ENCODE measurements at places on chromosomes 4 and X.

DNA sequence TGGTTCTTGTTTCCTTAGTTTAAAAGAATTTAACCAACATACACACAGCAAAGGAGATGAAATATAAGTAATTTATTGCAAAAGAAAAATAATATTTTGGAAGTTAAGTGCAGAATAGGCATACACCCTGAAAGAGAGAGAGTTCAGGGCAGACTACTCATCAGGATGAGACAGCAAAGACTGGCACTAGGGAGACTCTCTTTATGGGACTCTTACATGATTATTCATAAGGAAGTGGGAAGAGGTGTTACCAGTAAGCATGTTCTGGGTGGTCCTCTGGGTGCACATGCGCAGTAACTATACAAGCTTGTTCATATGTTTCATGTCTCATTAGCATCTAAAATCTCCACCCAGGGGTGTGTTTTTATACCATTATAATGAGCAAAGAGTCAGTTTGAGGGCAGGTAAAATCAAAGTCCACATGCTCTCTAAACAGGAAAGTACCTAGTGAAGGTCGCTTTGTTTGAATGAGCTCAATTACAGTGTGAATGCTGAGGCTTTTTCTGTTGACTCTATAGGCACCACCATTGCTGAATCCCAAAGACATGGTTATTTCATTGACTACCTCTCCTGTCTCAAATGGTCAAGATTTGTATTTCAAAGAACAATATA, 38.2 kb upstream of the PRDM5 start:
- no peak for DNase-seq

DNA sequence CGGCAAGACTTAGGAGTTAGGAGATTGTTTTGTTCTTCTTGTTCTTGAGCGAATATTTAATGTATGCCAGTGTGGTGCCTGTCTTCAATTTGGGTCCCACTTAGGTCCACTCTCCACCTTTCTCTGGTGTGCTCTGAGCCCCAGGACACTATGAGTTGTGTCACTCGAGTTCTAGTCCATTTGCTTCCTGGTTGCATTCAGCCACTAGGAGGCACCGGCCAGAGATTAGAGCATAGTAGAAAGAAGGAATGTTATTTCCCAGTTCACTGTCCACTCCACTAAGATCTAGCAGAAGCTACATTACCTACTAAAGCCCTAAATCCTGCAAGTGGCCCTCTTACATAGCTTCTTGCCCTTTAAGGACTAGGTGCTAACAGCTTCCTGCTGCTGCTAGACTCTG, 326.9 kb downstream of the NAF1 start:
- no peak for DNase-seq

DNA sequence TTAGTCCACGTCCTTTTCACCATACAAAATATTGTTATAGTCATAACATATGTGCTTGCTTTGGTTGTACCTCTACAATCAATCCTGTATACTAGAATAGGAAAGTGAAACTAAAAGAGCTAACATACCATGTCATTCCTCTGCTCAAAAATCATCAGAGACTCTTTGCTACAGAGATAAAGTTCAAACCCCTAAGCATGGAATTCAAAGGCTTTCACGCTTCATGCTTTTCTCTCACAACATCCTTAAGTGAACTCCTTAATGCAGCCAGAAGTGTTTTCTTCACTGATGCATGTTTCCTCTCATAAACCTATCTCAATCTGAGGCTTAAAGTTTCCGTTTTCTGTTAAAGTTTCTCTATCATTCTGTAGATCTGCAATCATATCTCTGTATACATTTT, 744.6 kb upstream of the IGFBP7 start:
- DNase-seq, result no peak

DNA sequence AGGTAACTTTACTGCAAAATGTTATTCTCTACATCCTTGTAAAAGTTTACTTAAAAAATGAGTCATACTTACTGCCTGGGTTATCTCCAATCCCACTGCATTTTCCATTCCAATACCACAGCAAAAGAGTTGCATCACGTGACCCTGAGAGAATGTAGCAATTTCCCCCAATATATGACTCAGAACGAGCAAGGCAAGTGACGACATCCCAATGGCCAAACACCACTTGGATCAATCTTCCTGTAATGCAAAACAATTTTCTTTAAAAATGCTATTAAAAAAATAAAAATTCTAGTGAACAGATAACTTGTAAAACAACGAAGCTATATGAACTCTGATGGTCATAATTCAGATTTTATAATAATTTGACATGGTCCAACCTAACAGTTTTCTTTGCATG, 224.3 kb downstream of the DCLK2 start:
- no peak for DNase-seq

DNA sequence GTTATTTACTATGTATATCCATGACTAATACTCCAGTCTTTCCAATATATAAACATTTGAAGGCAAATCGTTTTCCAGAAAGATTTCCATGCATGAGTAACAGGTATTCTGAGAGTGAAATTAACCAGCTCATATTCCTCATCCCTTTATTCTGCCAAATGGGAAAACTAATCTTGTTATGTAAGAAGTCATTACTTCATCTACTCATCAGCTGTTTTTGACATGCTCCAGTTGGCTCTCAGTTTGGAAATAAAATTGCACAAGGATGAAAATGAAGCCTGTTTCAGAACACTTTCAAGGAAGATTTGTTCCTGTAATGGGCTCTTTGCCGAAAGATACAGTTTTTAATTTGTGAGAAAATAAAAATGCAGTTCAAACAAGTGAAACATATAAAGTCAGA, 121.9 kb downstream of the KCTD8 start:
- DNase-seq, result no peak

DNA sequence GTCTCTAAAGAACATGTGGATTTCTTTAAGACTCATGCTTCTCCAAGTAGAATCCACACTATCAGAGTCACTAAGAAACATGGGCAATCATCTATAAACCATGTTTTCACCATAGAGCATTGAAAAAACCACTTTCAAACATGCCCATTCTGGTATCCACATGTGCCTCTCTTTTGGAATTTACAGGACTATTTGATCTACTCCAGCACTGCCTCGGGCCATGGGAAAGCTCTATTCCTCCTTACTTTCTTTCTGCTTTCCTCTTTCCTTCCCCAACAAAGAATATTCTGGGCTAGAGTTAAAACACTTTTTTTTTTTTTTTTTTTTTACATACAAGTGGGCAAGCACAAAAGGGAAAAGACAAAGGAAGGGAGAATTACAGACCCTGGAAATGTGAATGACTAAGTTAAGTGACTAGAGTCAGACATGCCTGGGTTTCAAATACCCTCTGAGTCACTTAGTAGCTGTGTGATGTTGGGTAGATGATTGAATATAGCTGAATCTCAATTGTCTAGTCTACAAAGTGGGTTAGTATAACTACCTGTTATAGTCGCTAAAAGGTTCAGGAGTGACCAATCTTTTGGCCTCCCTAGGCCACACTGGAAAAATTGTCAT, 847.7 kb upstream of the INTU start:
- DNase-seq, result no peak

- no peak for DNase-seq
Observed at GRCh38 chrX:73768160-73768559, 205.2 kb downstream of the CHIC1 start.

- no peak for DNase-seq
Observed at GRCh38 chr4:25575611-25576010, 80.0 kb upstream of the SLC34A2 start.

GRCh38 chr4:103091601-103092223, 7.9 kb downstream of the BDH2 start:
- no peak for DNase-seq

DNA sequence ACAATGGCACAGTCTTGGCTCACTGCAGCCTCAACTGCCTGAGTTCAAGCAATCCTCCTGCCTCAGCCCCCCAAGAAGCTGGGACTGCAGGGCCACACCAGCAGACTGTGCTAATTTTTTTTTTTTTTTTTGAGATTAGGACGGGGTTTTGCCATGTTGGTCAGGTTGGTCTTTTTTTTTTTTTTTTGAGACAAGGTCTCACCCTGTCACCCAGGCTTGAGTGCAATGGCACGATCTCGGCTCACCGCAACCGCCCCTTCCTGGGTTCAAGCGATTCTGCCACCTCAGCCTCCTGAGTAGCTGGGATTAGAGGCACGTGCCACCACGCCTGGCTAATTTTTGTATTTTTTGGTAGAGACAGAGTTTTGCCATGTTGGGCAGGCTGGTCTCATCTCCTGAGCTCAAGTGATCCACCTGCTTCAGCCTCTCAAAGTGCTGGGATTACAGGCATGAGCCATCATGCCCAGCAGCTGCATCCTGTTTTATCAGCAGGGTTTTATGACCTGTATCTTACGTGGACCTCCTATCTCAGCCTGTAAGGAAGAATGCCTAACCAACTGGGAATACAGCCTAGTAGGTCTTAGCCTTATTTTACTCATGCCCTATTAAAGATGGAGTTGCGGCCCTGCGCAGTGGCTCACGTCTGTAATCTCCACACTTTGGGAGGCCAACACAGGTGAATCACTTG, 13.2 kb upstream of the MRPL1 start:
- no peak for DNase-seq

DNA sequence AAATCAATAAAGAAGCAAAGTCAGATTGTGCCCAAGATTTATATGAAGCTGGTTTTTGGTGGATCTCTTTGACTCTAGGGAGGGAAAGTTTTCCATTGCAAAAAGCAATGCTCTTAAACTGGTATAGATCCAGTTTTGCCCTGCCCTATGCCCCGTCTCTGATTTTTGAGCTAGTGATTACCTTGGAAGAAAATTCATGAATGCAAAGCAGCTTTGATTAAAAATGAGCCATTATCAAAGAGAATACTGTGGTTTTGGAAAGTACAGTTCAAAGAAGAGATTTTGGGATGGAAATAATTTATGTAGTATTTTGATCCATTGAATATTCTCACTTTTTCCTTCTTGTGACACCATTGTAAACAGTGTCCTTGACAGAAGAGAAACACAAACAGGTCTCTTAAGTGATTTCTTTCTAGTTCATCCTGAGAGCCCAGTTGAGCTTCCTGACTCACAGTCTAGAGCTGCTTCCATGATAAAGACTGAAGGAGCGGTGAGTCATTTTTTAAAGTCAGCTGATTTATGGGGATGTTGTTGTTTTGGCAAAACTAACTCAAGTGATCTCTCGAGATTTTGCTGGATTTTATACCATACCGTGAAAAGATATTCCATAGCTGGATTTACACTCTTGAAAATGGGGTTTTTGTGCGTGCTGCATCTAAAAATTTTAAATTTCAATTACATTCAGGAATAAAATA, 76.7 kb downstream of the AFF1 start:
- DNase-seq, result no peak

GRCh38 chr4:118086344-118086743, 52.1 kb downstream of the NDST3 start:
- no peak for DNase-seq

GRCh38 chrX:11609109-11609508, 56.6 kb downstream of the ARHGAP6 start:
- DNase-seq, result no peak

DNA sequence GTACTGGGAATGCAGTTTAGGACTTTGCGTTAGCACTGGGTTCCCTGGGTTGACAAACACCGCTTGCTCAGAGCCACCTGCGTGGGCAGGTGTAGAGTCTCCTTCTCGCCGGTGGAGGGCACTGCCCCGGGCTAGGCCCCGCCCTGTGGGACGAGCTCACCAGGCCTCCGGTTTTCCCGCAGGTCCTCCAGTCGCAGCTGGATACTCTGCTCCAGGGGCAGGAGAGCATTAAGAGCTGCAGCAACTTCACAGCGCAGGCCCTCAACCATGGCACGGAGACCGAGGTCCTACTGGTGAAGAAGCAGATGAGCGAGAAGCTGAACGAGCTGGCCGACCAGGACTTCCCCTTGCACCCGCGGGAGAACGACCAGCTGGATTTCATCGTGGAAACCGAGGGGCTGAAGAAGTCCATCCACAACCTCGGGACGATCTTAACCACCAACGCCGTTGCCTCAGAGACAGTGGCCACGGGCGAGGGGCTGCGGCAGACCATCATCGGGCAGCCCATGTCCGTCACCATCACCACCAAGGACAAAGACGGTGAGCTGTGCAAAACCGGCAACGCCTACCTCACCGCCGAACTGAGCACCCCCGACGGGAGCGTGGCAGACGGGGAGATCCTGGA, 49.2 kb upstream of the MND1 start:
- no peak for DNase-seq

DNA sequence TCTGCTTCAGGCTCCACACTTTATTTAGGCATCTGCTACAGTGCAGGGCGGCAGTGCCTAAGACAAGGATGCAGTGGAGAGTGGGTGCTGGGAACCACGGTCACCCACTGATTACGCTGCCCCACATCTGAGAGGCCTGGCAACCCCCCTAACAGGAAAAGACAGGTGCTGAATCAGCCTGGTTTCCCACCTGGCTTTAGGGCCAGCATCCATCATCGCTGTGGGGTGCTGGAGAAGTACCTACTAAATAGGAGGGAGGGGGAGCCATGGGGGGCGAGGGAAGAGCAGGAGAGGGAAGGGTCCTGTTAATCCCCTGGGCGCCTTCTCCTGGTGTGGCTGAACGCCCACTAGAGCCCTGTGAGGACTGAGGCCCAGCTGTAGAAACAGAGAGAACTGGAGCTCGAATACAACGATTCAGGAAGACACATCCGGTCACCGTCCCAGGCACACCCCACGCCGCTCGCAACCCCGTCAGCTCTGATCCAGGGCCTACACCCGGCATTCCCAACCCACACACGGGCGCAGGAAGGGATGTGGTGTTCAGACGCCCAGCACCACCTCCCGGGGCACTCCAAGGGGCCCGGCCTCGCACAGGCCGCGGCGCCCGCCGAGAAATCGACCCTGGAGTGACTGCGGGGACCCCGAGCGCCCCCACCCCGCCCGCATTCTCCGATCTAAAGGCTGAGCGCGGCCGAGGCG, 554 bp downstream of the DCTD start:
- DNase-seq, result peak; percentile 83

- DNase-seq, result no peak
Observed at GRCh38 chrX:46693149-46693548, 65.8 kb downstream of the SLC9A7 start.

- no peak for DNase-seq
Observed at GRCh38 chrX:40462795-40463194, 118.0 kb upstream of the ATP6AP2 start.

DNA sequence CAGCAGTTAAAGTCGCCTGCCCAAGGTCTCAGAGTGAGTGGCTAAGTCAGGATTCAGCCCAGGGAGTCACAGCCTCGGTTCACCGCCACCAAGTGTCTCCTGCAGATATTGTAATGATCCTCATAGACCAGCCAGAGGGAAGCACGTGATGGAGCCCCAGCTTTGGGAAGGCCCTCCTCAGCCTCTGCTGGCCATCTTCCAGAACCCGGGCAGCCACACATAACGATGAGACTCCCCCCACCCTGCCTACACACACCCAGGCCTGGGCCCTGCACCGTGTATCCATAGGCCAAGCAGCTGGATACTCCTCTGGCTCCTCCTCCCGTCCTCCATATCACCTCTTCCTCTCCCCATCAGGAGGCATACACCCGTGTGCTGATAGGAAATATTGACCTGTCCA, 19.6 kb upstream of the SASH3 start:
- DNase-seq, result no peak

- no peak for DNase-seq
Observed at GRCh38 chr4:76486588-76487276, 51.7 kb downstream of the SHROOM3 start.

DNA sequence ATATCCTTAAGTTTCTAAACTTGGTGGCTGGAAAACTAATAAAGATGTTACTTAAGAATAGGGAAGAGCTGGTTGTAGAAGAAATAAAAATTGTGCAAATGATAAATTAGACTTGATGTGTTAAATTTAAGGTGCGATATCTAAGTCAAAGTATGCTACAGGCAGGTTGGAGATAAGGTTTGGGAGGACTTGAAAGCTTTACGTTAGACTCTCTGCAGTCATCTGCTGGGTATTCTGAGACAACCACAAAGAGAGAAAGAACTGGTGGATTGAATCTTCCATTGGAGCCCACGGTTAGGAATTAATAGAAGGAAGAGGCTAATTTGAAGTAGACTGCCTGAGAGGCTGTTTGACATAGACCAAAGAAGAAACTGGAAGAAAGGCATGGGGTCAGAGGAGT, 7.9 kb downstream of the SMAD1 start:
- DNase-seq, result no peak
